Bronchus fibroblast of lung (primary cell): ENCODE measurements at places on chromosomes 6 and 20. TPM values are rescaled to one million over a fixed set of nuclear protein-coding genes. Genes with fewer than 3 reads are reported as not detected.

The APCDD1L gene
- total RNA-seq, result 2.7 and 4.2 TPM in 2 replicates

The NAPB gene
- total RNA-seq, result 1.2 and 2.2 TPM in 2 replicates

The SRSF12 gene
- total RNA-seq, result 0.34 and 0.45 TPM in 2 replicates

The FRK gene
- 0.15 and 0.17 TPM in 2 replicates for total RNA-seq

The AKAP7 gene
- total RNA-seq, result 5.2 and 5.8 TPM in 2 replicates

The PPIL6 gene
- total RNA-seq, result 1.5 and 2.4 TPM in 2 replicates

The LHFPL5 gene
- not detected in 2 replicates for total RNA-seq

The WFDC10B gene
- total RNA-seq, result not detected in 2 replicates

The SPATA2 gene
- total RNA-seq, result 3.0 TPM in 2 replicates

The COL11A2 gene
- 0.15 and 1.2 TPM in 2 replicates for total RNA-seq

The SLC22A7 gene
- not detected in 2 replicates for total RNA-seq

The PLA2G7 gene
- not detected in 2 replicates for total RNA-seq

The OPRM1 gene
- not detected in 2 replicates for total RNA-seq

The RHAG gene
- not detected in 2 replicates for total RNA-seq

The TFAP2A gene
- not detected in 2 replicates for total RNA-seq

The OR2J2 gene
- not detected in 2 replicates for total RNA-seq

The APOBEC2 gene
- total RNA-seq, result not detected in 2 replicates

The TCF15 gene
- under 0.01 TPM in 1 of 2 replicates, not detected in the other for total RNA-seq

The EEF1A2 gene
- 0.30 and 0.67 TPM in 2 replicates for total RNA-seq

The CEP85L gene
- total RNA-seq, result 3.9 and 4.5 TPM in 2 replicates

The C20orf96 gene
- total RNA-seq, result 1.8 and 2.8 TPM in 2 replicates

The ABT1 gene
- 14.1 and 14.3 TPM in 2 replicates for total RNA-seq

The POM121L2 gene
- not detected in 2 replicates for total RNA-seq

The ORC3 gene
- 24.2 and 24.7 TPM in 2 replicates for total RNA-seq

The SLC22A1 gene
- under 0.01 TPM in 1 of 2 replicates, not detected in the other for total RNA-seq

The C20orf141 gene
- not detected in 2 replicates for total RNA-seq

The CNR1 gene
- total RNA-seq, result under 0.01 and 0.45 TPM in 2 replicates

The FAM217A gene
- total RNA-seq, result not detected in 2 replicates

The PTGIS gene
- total RNA-seq, result 0.15 and 0.17 TPM in 2 replicates

The LINC00237 gene
- total RNA-seq, result not detected in 2 replicates

The SOX18 gene
- total RNA-seq, result 0.17 TPM in 1 of 2 replicates, not detected in the other

The SNX14 gene
- 43.4 and 55.3 TPM in 2 replicates for total RNA-seq

The NT5E gene
- 157 and 162 TPM in 2 replicates for total RNA-seq

The DEFB124 gene
- total RNA-seq, result not detected in 2 replicates

The OOEP gene
- total RNA-seq, result not detected in 2 replicates

The ANKRD66 gene
- total RNA-seq, result not detected in 2 replicates

The RSPO4 gene
- total RNA-seq, result 0.17 TPM in 1 of 2 replicates, not detected in the other

The AIF1 gene
- 0.15 TPM in 1 of 2 replicates, not detected in the other for total RNA-seq

The CNBD2 gene
- 1.0 and 2.1 TPM in 2 replicates for total RNA-seq

The PTPRA gene
- 31.1 and 31.3 TPM in 2 replicates for total RNA-seq

The NKX2-4 gene
- total RNA-seq, result not detected in 2 replicates

The CRISP2 gene
- total RNA-seq, result not detected in 2 replicates

The C20orf173 gene
- total RNA-seq, result not detected in 2 replicates

The BCAS1 gene
- total RNA-seq, result not detected in 2 replicates

The CALHM6 gene
- 1.8 and 2.2 TPM in 2 replicates for total RNA-seq
